ENCODE measurements at places on chromosomes 5 and 9.

DNA sequence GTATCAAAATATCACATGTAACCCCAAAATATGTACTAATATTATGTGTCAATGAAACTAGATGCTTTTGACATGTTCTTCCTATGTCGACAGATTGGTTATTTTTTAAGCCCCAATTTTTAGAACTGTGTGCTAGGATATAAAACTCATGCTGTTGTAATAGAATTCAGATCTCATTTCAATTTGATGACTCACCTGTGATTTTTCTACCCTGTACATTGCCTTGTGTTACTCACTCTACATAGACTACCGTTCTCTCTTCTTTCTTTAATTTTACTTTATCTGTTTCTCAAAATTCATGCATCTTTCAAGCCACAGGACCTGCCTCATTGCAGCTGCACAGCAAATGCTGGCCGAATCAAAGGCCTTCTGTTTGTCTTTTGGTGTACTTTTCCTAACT lies 284.5 kb downstream of the MAT2B start:
- no peak for DNase-seq

GRCh38 chr5:32471784-32472183 lies 27.2 kb upstream of the ZFR start:
- DNase-seq = no peak

GRCh38 chr9:117616431-117616831 lies 87.8 kb upstream of the TLR4 start:
- DNase-seq = no peak

GRCh38 chr5:89267788-89268187 lies 384.8 kb upstream of the MEF2C start:
- no peak for DNase-seq

- no peak for DNase-seq
Measured at GRCh38 chr9:26756881-26757280, 135.7 kb downstream of the CAAP1 start.

- DNase-seq = no peak
Measured at GRCh38 chr5:17180864-17181723, 36.3 kb upstream of the BASP1 start.

DNA sequence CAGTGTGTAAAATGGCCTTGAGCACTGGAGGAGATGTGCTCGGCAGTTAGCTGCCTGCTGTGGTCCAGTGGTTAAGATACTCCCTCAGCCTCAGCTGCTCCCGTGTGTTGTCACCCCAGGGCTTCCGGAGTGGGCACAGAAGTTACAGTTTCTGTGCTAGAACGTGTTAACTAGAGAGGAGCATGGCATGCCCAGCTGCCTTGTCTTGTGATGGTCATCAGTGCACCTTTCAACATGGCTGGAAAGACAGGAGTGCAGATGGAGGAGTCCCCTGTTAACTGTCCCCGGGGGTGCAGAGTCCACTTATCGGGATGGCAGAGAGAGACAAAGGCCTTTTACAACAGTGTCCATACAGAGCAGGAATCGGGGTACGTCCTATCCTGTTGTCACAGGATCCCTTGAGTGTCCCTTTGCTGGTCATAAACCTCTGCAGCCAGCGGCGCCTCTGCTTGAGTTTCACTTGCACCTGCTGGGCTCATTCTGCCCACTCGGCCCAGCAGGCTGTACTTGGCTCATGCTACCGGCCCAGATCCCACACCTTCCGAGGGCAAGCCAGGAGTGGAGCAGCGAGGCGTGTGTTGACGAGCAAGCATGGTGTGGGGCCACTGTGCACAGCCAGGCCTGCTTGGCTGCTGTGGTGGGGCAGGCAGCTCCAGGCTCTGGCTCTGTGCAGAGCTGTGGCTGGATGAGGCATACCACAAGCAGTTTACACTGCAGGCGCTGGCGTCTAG lies 112.6 kb downstream of the EHMT1 start:
- no peak for DNase-seq

GRCh38 chr9:131776473-131776872 lies 36.6 kb upstream of the RAPGEF1 start:
- DNase-seq = no peak

- DNase-seq = peak; percentile 46
Measured at GRCh38 chr5:157900644-157901043, 41.7 kb upstream of the CLINT1 start.

DNA sequence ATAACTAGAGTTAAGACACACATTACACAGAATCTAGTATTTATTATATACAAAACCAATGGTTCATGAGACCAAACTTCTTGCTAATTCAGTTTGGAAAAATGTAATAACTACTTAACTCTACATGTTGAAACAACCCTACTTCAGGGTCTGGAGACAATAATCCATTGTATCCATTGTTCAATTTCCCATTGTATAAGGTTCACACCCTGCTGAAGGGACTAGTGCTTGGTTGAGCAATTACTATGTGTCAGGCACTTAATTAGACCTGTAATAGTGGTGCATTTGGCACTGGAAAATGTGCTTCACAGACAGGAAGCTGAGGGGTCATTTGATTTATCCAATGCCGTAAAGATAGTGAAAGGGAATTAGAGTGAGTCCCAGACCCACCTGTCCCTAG lies 114.3 kb upstream of the PAPPA start:
- DNase-seq = no peak

GRCh38 chr5:58641533-58641932 lies 58.7 kb downstream of the RAB3C start:
- no peak for DNase-seq

DNA sequence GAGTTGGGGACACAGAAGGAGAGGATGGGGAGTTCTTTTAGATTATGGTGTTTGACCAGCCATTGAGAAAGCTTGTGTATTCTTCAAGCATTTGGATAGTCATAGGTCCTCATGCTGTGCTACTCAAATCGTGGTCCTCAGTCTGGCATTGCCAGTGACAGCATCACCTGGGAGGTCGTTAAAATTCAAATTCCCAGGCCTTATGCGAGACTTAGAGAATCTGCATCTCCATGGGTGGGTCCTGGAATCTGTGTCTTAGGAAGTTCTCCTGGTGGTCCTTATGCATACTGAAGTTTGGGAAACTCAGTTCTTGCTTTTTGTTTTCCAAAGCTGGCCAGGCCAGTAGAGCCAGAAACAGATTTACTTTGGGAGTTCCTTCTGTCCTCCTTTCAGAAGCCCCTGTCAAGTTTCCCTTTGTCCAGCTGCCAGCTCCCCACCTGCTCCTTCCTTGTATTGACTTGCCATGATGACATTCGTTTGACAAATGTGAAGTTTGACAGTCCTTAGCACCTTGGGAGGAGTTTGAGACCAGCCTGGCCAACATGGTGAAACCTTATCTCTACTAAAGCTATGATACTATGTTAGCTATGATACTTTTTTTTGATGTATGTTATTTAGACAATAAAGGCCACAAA lies 95.6 kb downstream of the PALM2AKAP2 start:
- DNase-seq = no peak

GRCh38 chr5:3999929-4000328 lies 404.3 kb downstream of the IRX1 start:
- no peak for DNase-seq

DNA sequence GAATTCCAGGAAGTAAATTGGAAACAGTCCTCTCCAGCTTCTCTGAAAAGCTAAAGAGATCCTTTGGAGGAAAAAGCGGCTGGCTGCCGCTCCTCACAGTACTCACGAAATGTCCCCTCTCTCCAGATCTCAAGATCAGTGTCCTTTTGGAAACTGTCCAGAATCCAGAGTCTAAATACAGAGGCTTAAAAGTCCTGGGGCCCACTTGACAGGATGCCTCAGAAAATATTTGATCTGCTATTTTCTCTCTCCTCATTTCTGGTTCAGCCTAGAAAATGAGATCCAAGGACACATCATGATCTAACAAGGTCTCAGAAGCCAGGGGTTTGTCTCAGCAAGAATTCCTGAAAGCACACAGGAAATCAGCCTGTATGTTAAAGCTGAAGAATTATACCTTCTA lies 7.2 kb downstream of the C1QTNF2 start:
- DNase-seq = no peak

- no peak for DNase-seq
Measured at GRCh38 chr5:169263591-169263990, 37.3 kb downstream of the SLIT3 start.

GRCh38 chr5:131459216-131459615 lies 175.8 kb downstream of the RAPGEF6 start:
- DNase-seq = no peak

GRCh38 chr9:4102078-4102477 lies 197.8 kb downstream of the GLIS3 start:
- DNase-seq = no peak

- no peak for DNase-seq
Measured at GRCh38 chr5:98540056-98540455, 233.4 kb upstream of the RGMB start.

GRCh38 chr9:21778304-21778703 lies 24.1 kb upstream of the MTAP start:
- no peak for DNase-seq

DNA sequence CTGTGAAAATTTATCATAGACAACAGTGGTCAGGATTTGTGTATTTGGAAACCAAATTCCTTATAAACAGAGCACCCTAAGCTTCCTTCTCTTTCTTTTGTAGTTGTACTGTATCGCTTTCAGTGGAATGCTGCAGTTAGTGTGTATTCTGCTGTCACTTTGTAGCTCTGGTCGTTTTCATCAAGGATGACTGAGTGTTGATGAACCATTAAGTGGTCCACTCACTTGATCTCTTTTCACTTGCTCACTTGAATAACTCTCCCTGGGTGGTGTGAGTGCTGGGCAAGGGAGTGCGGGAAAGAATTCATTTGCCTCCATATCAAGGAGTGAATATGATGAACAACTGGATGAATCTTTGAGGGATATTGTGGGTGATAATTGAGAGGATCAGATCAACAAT lies 1225.7 kb upstream of the WWC1 start:
- no peak for DNase-seq
